ENCODE measurements at places on chromosomes 1 and 21.

DNA sequence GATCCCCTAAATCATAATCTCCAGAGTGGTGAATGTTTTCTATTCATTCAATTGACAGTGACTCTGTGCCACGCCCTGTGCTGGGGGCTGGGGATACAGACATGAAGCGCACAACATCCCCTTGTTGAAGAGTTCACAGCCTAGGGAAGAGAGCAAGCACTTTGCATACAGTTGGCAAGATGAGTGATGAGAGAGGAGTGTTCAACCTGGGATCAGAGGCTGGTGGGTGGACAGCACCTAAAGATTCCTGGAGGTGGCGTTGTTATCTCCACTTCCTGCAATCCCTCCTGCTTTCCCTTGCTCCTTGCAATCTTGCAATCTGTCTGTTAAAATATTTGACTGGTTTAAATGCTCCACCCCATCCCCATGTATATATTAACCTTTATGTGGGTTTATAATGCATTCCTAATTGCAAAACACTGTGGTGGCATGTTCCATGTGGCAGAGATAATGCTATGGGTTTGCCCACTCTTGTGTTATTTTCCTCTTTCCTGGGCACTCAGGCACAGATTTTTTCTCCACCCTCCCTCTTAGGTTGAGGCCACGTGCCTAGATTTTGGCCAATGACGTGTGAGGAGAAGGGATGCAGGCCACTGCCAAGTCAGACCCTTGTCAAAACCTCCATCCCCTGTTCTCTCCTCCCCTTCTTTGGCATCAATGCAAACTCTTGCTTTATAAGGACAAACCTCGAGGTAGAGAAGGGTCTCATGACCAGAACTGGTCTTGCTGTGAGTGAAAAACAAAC is 36.2 kb upstream of the GADD45A start:
- DNase-seq = no peak

DNA sequence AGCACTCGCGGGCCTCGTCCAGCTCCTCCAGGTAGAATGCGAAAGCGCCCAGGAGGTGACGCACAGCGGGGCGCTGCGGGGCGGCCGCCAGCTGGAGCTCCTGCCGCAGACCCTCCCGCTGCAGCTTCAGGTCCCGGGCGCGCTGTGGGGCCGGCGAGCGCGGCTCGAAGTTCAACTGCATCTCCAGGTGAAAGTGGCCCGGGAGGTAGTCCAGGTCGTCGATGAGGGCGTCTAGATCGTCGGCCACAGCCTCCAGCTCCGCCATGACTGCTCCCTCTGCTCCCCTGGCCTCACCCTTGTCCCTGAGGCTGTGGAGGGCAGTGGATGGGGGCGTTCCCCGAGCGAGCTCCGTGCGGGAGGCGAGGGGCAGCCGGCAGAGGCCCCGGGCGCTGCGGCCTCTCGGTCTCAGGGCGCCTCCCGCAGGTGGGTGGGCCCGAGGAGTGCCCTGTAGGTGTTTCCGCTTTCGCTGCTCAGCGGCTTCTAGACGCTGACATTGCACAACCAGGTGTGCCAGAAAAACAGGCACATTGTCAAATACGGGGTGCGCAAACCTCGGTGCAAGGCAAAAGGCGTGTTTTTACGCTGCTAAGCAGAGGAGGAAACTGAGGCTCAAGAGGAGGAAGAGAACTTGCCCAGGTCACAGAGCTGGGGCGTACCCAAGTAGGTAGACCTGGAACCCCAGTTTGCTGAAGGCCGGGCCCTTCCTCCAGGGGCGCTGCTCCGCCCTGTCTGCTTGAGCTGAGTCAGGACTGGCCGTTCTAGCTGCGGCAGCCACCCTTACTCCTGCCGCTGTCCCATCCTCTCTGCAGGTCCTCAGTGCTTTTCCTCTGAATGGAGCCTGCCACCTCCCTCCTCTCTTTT is at the start of gene TTC22:
Gene TTC22, minus strand, starts transcription at position 425 of the 861 bp plus-strand sequence. Its CDS starts 160 bp downstream, at position 265.
- peak; percentile 51 for DNase-seq

DNA sequence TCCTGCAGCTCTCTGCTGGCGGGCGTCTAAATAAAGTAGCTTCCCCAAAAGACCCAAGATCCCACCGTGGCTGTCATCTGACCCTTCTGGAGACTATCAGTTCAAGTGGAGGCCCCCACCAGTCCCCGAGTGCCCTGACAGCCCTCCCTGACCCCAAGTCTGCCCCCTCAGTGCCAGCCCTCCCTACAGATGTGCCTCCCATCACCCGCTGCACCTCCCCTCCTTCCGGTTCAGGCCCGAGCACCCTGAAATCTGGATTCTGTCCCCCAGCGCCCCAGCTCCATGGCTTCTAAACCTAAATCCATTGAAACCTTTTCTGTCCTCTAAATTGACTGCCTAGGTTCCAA is 595 bp downstream of the IL10RB start:
- no peak for DNase-seq

- peak; percentile 49 for DNase-seq
These were observed 89.3 kb upstream of the EDEM3 start for GRCh38 chr1:184843732-184844495.

GRCh38 chr1:94384485-94385265 is 33.5 kb upstream of the ABCD3 start:
- no peak for DNase-seq

GRCh38 chr1:227947676-227948492 is at the start of gene WNT9A:
WNT9A (minus strand) TSS chr1:227947932; CDS start chr1:227947887, 45 bp downstream.
- no peak for DNase-seq

GRCh38 chr1:46181343-46182260 is 5.3 kb upstream of the P3R3URF start:
- no peak for DNase-seq

Data from stimulated activated CD8-positive, alpha-beta memory T cell treated with anti-CD3 and anti-CD28 coated beads, Interleukin-7, amount 100 ng/mL, for 48 hours (primary cell).